K562 (cell line): ENCODE measurements at places on chromosomes 6 and 20. TPM values are rescaled to one million over a fixed set of nuclear protein-coding genes. Genes with fewer than 3 reads are reported as not detected.

GINM1 gene
- 13.9 and 15.7 TPM in 2 replicates for total RNA-seq

DNA sequence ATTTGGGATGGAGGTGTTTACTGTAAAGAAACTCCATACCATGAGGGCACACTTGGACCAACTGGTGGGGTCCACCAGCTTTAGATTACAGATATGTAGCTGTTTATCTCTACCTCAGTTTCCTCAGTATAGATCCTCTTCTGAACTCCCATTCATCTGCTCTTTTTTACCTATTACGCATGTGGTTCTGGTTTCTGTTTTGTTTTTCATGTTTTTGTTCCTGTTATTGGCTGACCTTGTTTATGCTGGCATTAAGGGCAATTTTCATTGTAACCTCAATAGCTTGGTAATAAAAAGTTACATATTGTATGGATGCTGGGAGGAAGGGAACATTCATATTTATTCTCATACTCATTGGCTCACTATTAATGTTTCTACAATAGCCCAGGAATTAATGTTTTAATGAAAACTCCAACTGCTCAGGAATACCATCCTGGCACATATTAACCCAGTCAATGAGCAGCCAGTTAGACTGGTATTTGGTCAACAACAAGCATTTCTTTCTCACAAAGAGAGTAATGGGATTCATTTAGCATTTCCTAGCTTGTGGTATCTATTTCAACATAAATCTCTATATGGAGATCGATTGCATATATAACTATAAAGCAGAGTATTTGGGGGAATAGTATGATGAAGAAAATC, 83.8 kb upstream of the FAM184A start:
- no peak for DNase-seq

ADGB gene
- total RNA-seq = not detected in 2 replicates

GRCh38 chr20:5822569-5822968, 72.4 kb downstream of the SHLD1 start:
- no peak for DNase-seq

CAPN11 gene
- total RNA-seq = 0.07 and 0.18 TPM in 2 replicates

GRCh38 chr20:57417051-57417689, 26.0 kb downstream of the RBM38 start:
- DNase-seq = no peak

CRISP2 gene
- not detected in 2 replicates for total RNA-seq

GRCh38 chr6:158071121-158072082, 89.7 kb downstream of the SYNJ2 start:
- DNase-seq = peak; percentile 31

GRCh38 chr6:34514112-34514511, 42.0 kb downstream of the SPDEF start:
- DNase-seq = no peak

DNA sequence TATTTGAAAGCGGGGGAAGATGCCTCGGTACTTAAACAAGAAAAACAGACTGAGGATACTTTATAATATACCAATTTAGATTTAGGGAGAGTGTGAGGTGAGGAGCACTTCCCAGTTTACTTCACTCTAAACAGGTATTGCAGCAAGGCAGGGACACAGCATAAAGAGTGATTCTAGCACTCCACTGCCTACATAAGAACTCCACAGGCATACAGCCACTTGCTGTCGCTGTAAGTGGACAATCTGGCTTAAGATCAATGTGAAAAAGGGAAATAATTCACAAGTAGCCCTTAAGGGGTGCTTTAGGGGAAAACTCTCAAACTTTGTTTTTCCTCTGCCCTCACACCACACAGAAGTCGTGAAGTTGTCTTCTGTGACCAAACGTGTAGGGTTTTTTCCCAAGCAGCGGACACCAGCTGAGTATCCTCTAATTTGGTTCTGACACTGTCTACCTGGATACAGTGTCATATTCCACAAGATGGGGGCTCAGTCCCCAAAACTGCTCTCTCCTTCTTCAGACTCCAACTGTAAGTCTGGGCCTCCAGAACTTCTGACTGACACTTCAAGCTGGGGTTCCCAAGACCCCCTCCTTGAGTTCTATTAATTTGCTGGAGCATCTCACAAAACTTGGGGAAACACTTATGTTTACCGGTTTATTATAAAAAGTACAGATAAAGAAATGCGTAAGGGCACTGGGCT, 9.3 kb downstream of the ADNP start:
- DNase-seq = no peak

DNA sequence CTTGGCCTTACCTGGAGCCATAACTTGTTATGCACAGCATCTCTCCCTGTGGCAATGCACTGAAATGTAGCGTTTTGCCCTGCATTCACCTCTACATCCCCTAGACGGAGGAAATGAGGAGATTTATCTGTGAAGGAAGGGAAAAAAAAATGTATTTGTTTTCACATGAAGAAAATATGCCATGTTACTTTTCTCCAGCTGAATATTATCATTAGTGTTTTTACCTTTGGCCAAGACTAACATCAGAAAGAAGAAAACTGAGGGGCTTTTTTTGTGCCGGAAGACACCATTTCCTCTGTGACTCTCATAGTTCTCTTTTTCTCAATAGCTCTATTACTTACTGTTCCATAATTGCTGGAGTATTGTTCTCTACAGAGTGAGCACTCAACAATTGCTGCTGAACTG, 280.4 kb downstream of the PTPRK start:
- no peak for DNase-seq

DNA sequence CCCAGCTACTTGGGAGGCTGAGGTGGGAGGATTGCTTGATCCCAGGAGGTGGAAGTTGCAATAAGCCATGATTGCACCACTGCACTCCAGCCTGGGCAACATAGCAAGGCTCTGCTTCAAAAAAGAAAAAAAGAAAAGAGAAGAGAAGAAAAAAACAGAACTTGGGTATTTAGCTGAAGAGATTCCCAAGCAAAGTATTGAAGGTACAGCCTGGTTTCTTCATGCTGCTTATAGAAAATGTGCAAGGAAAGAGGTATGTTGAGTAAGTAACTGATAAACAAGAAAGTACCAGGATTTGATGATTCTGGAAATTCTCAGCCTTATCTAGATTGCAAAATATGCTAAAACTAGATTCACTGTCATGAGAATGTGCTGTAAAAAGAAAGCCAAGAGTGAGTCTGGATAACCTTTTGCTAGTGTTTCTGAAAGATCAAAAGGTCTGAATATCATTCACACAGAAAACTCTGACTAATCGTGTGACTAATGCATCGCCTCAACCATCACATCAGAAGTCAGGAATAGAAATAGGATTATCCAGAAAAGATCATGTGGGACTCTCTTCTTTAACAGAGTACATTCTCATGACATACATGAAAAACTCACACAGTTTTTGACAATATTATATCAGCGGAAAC, 32.4 kb upstream of the NOP56 start:
- DNase-seq = no peak

DNA sequence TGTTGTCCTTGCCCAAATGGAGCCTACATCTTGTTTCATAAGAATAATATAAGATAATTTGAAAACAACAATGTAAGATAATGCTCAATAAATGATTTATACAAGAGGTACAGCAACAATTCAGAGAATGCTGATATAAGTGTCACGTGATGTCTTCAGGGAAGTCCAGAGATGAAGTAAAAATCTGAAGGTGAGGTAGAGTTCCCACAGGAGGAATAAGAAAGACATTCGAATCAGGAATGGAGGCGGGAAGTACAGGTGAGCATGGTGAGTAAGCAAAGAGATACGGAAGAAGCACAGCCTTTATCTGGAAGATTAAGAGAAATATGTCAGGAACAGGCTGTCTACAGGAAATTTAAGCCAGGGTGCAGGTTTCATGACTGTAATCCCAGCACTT, 165.9 kb upstream of the MARCKS start:
- no peak for DNase-seq

DNA sequence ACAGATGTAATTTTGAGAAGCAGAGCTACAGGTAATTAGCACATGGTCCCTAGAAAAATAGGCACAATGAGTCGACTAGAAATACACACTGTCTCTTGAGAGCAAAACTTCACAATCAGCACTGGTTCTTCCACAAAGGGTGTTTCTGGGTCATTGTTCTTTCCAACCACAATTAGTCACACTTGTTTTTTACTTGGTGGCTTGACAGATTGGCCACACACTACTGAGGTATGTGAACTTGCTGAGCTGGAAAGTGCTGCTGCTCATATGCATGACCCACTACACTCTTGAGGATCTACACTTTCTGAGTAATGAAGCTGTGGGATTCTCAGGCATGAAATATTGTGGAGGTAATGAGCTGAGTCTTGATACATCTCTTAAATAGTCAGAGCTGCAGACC, 347.7 kb downstream of the BCKDHB start:
- DNase-seq = no peak

DNA sequence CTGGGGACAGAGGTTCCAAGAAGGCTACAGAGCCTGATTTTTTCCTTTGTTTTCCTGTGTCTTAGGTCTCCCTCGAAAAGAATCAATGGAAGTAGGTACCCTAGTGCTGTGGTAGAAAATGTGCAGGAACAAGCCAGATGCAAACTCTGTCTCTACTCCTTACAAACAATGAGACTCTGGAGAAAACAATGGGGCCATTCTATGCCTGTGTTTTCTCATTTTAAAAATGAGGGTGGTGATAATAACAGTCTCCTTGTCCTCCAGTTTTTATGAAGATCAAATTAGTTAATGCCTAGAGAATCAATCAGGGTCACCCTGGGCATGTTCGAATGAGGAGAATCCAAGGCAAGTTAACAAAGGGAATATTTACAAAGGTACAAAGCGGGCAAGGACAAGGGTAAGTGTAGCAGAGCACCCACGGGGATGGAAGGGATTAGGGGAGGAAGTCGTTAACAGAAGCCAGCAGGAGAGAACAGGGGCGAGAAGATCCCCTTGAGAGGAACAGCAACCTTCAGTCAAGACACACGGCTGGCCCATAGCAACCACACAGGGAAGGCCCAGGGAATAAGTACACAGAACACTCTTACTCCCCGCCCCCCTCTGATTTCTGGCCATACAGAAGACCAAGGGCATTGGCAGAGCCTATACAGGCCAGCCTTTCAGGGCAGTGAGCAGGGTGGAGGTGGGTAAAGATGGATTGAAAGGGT, 342.8 kb downstream of the PTPRT start:
- DNase-seq = no peak

EGFL8 gene
- total RNA-seq = 21.7 and 26.0 TPM in 2 replicates

HSPA1L gene
- total RNA-seq = 1.0 and 1.1 TPM in 2 replicates

DNA sequence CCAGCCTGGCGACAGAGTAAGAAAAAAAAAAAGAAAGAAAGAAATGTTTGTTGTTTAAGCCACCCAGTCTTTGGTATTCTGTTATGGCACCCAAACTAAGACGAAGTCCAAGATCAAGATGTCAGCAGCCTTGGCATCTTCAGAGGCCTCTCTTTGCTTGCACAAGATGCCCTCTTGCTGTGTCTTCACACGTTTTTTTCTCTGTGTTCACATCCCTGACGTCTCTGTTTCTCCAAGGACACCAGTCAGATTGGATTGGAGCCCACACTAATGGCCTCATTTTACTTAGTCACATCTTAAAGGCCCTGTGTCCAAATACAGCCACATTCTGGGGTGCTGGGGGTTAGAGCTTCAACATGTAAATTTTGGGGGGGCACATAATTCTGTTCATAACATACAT, 380.9 kb downstream of the GJA1 start:
- no peak for DNase-seq

DNA sequence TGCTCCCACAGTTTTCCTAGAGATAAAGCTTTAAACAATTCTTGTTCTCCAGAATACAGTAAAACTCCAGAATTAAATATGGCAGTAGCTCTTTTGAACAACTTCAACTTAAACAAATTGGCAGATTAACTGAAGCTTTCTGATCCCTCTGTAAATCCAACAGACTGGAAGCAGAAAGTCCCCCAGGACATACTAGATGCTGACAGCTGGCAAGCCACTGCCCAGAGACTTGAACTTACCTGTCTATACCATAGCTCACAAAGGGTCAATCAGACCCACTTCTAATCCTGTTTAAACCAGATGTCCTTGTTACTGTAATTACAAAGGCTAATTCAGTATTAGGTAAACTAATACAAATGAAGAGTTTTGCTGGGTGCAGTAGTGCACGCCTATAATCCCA, 12.3 kb downstream of the GPLD1 start:
- no peak for DNase-seq

DNA sequence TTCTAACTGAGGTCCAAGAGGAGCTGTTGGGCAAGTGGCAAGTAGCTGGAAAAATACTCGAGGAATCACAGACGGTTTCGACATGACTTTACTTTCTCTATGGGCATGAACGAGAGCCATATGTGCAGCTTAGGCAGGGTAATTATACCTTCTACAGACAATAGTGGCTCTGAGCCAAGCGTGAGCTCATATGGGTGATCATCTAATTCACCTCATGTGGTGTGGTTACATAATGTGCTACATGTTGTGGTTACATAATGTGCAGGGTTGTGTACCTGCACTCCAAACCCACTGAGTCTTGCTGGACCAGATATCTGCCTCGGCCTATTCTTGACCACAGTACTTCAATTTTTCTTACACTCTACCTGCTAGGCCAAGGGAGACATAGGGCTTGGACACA, 771.7 kb upstream of the EYS start:
- no peak for DNase-seq

RAD21L1 gene
- 1.3 and 1.7 TPM in 2 replicates for total RNA-seq

DNA sequence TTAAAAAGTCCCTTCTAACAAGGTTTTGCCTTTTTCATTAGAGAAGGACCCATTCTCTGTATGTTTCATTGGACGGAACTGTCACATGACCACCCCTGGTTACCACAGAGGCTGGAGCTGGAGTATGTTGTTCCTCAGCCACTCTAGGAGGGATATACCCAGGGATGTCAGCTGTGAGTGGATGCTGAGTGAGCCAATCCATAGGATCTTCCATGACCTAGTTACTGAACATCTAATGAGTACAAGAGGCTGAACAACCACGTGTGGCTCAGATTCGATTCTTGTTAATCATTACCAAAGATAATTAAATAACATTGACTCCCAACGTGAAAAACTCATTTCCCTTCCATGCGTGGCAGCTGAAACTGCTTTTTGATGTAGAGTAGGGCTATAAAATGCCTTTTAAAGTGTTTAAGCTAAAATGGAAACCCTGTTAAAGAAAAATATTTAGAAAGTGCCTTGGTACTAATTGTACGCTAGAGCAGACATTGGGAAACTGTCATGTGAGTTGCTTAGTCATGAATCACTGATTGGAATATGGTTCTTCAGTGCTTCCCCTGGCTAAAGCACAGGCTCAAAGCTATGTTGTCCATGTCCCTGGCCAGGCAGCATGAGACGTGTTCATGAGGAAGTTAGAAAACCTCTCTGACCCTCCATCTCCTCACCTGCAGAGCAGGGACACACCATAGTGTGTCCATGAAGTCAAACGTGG, 256.1 kb downstream of the ZNF217 start:
- DNase-seq = no peak

GRCh38 chr6:36127462-36128016, 2.8 kb upstream of the MAPK13 start:
- DNase-seq = peak; percentile 76

CST7 gene
- not detected in 2 replicates for total RNA-seq

KIAA1755 gene
- not detected in 2 replicates for total RNA-seq

DNA sequence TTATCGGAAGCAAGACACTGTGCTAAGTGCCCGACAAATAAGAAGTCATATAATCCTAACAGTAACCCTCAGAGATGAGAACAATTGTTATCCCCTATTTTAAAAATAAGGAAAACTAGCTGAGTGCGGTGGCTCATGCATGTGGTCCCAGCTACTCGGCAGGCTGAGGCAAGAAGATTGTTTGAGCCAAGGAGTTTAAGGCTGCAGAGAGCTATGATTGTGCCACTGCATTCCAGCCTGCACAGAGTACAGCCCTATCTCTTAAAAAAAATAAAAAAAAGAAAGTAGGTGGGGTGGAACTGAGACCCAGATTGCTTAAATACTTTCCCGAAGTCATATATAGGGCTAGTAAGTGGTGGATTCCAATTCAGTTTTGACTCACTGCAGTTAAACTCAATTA, 84.7 kb downstream of the UST start:
- DNase-seq = no peak

GRCh38 chr6:140095532-140095931, 721.1 kb upstream of the CITED2 start:
- no peak for DNase-seq

- DNase-seq = no peak
Observed at GRCh38 chr6:74603322-74604076, 602.4 kb downstream of the COL12A1 start.
